ENCODE measurements at places on chromosomes 2 and 18. TPM values are rescaled to one million over a fixed set of nuclear protein-coding genes. Genes with fewer than 3 reads are reported as not detected.
A peak's percentile ranks its signal among the peaks of the same experiment; 100 is the strongest.

CFAP221 gene
- not detected for total RNA-seq

LNPK gene
- total RNA-seq = 21.9 TPM

CNDP1 gene
- not detected for total RNA-seq

ANO7 gene
- total RNA-seq = 2.6 TPM

TFPI gene
- total RNA-seq = 16.0 TPM

LCT gene
- not detected for total RNA-seq

SPATA3 gene
- not detected for total RNA-seq

GREB1L gene
- total RNA-seq = 6.3 TPM

GRCh38 chr2:26346454-26347053, at the start of gene ADGRF3:
TSS of gene ADGRF3 (minus strand) at chr2:26346789. CDS start at chr2:26346234, 555 bp downstream.
- peak; percentile 53 for DNase-seq

DNA sequence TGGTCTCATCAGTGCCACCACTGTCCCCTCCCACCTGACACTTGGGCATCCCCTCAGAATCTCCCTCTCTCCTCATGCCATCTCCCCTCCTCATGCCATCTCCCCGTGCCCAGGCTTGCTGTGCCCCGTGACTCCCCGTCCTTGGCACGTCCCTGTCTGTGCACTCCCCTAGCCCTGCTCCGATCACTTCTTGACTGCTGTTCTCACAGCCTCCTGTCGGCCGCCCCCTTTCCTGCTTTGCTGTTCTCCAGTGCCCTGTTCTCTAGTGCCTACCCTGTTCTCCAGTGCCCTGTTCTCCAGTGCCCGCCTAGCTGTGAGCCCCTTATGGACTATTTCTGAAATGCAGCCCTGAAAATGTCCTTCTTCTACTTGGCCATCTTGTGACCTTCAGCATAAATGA, 253.8 kb downstream of the ALPK2 start:
- DNase-seq = no peak

- no peak for DNase-seq
These were observed 69.9 kb upstream of the SMAD7 start for GRCh38 chr18:49020621-49021021.

DNA sequence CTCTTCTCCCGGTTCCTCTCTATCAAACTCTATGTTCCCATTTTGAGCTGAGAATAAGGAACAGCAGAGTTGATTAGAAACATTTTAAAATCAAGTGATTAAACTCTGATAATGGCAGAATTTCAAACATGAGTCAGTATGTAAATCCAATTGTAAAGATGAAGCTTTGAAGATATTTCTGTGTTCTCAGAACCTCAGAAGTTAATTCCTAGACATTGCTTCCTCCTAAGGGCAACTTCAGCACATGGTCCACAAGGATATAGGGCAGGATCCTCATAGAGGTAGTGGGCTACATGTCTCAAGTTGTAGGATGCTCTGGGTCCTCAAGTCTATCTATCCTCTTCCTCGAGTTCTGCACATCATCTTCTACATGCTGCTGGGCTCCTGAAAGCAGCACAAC, 46.3 kb downstream of the QPCT start:
- DNase-seq = no peak

DNA sequence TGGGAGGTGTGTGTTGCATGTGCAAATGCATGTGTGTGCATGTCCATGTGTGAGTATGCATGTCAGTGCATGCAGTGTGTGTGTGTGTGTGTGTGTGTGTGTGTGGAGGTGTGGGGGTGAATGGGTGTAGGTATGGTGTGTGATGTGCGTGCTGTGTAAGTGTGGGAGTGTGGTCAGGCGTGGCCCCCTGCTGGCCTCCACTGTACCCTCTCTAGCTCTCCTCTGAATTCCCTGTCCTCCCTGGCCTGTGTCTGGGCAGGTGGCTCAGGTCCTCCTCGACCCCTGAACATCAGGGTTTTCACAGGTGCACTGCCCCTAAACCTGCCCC, 230.2 kb downstream of the CELF4 start:
- no peak for DNase-seq

- DNase-seq = peak; percentile 75
These were observed 92.1 kb downstream of the LYPD6 start for GRCh38 chr2:149422337-149422990.

GRCh38 chr2:9384521-9384920, 38.8 kb downstream of the ITGB1BP1 start:
- DNase-seq = no peak

DNA sequence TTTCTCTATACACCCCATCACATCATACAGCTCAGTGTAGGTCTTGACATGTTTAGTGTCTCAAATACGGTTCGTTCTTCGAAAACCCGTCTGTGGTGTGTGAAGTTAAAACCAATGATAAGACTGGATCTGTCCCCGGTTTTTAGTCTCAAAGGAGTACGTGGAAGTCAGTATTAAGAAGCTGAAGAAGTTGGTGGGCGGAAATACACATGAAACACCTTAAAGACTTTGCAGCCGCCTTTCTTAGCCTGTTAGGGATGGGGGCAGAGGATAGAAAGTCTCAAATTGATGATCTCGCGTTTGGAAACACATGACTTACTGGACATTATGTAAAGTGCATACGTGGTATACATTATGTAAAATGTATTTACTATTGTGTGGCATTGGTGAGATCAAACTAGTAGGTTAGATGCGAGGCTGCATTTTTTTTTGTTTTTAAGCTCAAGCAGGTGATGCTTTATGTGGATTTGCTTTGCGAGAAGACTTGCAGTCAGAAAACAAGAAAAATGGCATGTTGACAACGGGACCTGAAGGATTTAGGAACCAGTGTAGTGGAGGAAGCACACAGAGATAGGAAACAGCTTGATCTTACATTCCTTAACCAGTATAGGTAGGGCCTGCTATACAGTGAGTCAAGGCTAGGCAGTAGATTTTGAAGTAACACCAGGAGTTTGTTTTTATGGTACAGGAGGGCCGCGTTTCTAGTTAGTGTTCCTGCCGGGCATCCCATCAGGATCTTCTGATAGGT, 1.2 kb downstream of the CNOT11 start:
- DNase-seq = peak; percentile 28

DNA sequence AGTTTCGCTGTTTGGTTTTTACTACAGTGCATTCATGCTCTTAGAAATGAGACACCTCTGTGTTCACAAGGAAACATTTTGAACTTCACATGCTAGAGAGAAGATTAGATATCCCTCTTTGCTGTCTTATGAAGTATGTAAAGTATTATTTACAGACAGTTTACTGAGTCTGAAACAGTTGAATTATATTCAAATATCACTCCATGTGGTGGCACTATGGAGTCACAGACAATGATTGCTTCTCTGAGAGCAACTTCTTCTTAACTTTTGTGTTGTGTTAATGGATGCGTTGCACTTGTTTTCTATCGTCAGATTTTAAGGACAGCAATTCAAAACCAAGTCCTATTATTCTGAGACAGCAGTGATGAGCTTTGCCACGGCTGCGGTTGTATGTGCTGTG, 823.6 kb downstream of the GALR1 start:
- DNase-seq = peak; percentile 31

DNA sequence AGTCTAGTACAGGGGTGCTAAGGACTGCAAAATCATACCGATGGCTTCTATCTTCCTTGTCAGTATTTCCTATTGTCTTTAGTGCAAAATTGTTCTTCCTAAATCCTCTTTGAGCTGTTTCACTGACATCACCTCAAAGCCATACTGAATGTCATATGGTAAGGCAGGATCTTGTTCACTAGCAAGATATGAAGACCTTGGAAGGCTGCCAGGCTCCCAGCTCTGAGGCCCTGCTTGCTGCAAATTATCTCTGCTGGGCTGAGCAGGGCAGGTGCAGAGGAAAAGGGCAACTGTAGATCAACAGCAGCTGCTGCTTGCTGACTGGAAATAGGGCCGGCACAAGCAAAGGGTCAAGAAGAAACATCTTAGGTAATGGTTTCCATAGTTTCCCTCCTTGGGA, 58.2 kb downstream of the PMAIP1 start:
- DNase-seq = peak; percentile 74

DNA sequence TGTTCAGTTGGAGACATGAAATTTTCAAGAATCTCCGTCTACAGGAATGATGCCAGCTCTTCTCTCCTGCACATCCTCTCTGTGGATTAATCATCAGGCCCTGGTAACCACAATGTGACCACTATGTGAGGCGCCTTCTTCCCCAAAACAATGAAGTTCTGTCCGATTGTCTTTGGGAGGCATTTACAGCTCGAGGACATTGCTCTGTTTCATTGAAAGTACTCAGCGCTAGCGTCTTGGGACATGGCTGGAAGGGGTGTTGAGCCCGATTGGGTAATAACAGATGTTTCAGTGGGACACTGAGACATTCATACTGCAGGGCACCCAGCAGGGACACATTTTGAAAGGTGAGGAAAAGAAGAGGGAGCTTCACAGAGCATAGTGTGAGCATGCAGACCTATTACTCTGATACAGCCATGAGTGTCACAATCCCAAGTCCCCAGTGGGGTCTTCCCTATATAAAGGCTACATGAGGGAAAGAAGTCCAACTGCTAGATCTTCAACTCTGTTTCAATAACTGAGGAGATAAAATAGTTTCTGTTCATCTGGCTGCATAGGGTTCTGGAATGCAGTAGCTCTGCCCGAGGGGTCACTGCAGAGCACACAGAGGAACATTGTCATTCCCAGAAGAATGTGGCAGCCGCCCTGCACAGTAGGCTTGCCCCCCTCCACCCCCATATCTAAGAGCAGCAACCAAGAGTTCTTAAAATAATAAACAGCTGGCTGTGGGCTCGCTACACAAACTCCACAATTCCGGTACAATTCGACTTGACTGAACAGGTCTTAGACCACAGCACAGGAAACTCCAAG, 237.3 kb downstream of the OSR1 start:
- DNase-seq = peak; percentile 96

DNA sequence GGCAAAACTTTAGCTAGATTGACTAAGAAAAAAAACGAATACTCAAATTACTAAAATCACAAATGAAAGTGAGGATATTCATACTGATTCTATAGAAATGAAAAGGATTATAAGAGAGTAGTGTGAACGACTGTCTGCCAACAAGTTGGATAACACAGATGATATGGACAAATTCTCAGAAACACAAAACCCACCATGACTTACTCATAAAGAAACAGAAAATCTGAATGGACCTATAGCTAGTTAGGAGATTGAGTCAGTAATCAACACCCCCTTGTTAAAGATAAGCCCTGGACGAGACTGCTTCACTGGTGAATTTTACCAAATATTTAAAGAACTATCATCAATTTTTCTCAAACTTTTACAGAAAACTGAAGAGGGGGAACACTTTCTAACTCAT, 108.8 kb upstream of the TMEM200C start:
- no peak for DNase-seq

DNA sequence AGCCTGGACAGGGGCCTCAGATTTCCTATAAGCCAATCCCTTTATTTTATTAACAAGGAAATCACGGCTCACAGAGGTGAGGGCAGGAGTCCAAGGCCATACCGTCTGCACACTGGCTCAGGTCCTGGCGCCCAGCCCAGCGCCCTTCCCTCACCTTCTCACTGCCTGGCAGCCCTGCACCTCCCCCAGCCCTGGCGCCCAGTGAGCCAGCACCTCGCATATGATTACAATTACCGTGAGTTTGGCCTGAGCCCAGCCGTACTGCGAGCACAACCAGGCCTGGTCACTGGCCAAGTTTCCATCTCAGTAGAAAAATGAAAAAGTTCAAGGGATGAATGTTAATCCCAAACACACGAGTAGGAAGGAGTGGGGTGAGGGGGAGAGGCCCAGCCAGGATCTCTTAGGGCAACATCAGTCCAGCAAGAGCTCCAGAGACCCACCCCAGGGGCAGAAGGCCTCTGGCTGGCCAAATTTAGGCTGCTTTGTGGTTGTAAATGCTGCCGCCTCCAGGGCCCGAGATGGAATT, 68.4 kb downstream of the MCFD2 start:
- peak; percentile 95 for DNase-seq

DNA sequence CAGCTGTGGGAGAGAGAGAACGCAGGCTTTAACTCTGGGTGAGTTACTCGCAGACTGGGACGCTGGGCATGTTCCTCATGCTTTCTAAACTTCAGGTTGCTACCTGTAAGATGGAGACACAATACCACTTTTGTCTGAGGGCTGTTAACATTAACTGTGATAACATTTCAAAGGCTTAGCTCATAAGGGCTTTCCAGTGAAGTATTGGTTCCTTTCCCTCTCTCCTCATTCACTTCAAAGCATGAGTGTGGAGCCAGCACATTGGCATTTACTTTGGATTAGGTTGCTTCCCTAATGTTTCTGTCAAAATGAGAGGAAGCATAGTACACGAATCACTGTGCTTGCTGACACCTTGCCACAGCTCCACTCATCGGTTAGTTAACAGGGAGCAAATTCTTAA, 30.2 kb downstream of the INSIG2 start:
- DNase-seq = no peak

DNA sequence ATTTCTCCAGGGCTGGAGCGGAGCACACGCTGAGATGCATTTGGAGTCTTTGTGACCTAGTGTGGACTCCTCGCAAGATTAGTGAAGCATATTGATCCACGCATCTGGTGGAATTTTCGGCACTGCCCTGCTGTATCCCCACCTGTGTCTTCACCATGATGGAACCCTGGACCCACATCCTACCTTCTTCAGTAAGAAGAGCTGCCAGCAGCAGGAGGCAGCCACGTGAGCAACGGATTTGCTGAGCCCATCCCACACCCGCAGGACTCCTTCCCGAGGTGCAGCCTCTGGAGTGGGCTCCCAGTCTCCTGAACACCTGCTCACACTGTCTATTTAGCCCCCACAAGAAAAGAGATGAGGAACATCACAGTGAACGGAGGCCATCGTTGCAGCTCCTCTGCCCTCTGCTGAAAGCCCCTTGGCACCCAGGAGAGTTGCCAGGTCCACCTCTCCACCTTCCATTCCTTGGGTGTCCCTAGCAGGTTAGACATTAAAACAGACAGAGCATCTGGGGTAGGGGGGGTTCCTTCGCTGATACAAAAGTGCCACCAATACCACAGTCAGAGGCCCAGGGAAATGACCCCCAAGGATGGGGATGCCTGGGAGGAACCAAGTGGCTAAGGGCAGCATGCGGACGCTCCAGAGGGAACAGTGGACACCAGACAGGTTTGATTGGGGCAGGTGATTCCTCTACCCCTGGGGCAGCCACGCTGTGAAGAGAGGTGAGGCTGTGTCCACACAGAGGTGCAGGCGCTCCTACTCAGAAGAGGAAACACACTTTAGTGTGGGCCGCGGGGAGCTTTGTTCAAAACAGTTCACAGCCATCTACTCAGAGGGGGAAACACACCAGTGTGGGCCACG, 302.8 kb upstream of the SALL3 start:
- DNase-seq = no peak

GRCh38 chr2:30979822-30980245, 158.4 kb downstream of the GALNT14 start:
- peak; percentile 84 for DNase-seq

GRCh38 chr2:2701813-2702212, 370.7 kb upstream of the MYT1L start:
- no peak for DNase-seq

GRCh38 chr2:102050854-102051391, 59.2 kb downstream of the IL1R2 start:
- no peak for DNase-seq

DNA sequence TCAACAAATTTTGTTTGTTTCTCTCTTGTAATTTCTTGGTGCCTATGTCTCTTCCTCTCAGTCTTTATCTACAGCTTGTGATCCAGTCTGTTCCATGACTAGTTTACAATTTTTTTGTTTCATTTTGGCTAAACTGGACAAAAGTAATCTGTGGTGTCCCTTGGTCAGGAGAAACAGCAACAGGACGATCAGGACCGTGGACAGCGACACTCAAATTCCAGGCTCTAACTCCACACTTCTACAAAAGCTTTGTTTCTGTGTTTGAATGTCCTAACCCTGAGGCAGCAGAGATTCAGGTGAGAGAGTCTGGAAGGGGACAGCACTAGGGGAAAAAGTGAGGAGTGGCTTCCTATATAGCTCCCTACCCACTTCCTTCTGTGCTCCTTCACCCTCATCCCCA, 593.3 kb upstream of the FANCL start:
- peak; percentile 45 for DNase-seq
